ENCODE measurements at places on chromosomes 2 and 18.

GRCh38 chr2:101983928-101984327, 7.8 kb upstream of the IL1R2 start:
- no peak for DNase-seq

GRCh38 chr2:202909394-202910192, 1.9 kb downstream of the WDR12 start:
- DNase-seq = no peak

DNA sequence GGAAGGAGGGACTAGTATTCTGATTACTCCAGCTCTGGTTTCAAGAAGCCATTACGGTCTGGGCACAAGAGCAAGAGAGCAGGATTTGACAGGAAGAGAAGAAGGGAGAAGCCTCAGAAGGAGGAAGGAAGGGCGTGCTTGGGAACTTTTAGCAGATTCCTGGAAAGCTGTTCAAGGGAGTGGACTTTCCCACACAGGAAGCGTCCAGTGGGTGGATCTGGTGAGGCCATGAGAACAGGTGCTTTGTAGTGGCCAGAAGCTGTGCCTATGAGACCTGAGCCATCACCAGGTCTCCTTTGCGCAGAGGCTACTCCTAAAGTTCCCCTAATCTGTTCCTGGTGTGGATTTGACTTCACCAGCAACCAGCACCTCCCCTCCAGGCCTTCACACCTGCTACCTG, 62.3 kb downstream of the CD226 start:
- DNase-seq = no peak

DNA sequence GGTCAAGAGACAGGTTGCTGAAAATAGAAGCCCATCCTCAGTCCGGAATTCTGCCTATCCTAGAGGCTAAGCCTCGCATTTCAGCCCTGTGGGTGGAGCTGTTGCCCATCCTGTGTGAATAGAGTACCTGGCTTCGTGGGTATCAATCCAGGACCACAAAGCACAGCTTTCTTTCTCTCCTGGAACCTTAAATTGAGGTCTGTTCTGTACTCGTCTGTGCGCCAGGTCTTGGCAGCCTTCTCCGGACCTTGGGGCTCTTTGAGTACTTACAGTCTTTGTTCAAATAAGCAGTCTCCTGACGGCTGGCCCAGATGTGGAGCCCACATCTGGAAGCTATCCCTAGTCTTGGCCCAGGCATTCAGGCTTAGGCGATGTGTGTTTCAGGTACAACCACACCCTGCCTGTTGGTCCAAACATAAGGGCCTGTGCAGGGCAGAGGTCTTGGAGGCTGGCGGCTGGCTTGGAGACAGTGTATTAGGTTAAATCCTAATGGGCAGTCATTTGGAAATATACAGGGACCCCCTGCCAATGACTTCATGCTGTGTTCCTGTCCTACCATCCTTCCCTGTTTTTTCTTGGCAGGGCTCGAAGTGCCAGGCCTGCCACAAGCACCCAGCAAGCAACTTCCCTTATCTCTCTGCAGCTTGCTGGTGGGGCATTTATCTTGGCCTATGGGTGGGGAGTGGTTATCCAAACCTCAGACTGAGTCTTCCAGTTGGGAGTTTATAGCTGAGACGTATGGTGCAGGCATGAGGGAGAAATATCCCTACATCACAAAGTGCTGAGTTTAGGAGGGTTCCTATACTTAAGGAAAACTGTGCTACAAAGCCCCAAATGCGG, 294.1 kb downstream of the BCL2 start:
- no peak for DNase-seq

GRCh38 chr2:170869461-170869860, 52.8 kb downstream of the GAD1 start:
- no peak for DNase-seq

Data from CD4-positive, CD25-positive, alpha-beta regulatory T cell (primary cell).